ENCODE measurements at places on chromosomes 4 and X.

- DNase-seq: no peak
These were observed 18.6 kb downstream of the ITGB1BP2 start for GRCh38 chrX:71320126-71320525.

DNA sequence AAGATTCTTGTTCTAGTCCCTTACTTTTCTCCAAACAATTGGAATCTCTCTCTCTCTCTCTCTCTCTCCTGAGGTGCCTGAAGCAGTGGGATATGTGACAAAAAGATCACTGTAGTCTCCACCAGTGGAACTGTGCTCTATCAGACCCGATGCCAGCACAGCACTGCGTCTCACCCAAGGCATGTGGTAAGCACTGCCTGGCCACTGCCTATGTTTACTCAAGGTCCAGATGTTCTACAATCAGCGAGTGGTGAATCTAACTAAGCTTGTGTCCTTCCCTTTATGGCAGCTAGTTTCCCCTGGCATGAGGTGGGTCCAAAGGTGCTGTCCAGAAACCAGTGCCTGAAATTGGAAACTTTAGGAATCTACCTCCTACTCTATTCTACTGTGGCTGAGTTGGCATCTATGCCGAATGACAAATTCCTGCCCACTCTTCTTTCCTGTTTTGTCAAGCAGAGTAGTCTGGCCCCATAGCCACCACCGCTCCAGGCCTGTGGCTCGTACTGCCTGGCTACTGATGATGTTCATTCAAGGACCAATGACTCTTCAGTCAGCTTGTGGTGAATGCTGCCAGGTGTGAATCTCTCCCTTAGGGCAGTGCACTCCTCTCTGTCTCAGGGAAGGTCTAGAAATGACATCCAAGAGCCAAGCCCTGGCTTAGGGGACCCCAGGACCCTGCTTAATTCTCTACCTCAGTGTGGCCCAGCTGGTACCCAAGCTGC is 416.5 kb downstream of the TEX13C start:
- DNase-seq: no peak

DNA sequence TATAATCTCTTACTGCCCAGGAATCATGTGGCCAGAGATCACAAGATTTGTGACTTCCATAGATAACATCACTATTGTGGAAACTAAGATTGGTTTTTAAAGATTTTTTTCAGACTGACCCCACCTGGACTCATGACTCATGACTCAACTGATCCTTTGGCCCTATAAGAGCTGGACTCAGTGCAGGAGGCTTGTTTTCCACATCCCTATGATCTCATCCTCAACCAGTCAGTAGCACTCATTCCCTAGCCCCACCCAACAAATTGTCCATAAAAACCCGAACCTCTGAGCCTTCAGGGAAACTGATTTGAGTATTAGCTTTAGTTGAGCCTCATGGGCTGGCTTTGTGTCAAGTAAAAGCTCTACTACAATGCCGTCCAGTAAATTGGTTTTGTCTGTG is 7.9 kb upstream of the NOCT start:
- DNase-seq: no peak

DNA sequence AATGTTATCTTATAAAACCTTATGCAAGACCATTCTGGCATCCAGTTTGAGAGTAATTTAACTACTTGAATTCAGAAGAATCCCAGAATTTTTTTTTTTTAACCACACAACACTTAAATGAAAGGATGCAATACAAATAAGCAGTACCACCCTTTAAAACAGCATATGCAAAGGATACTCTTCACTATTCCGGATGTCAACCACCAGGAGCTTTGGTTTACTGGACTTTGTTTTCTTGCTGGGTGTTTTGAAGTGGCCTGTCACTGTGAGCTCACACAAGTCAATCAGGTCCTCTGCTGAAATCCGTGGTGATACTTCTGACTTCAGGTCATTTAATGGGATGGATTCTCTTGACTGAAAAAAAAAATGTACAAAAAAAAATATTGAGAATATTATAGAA is 200.0 kb downstream of the TBCK start:
- no peak for DNase-seq

- no peak for DNase-seq
These were observed 15.6 kb upstream of the ASMTL start for GRCh38 chrX:1468250-1468772.

- no peak for DNase-seq
These were observed 555 bp downstream of the CFI start for GRCh38 chr4:109801099-109801789.

- DNase-seq: peak; percentile 79
These were observed 197.4 kb downstream of the PTTG2 start for GRCh38 chr4:38157592-38157991.

DNA sequence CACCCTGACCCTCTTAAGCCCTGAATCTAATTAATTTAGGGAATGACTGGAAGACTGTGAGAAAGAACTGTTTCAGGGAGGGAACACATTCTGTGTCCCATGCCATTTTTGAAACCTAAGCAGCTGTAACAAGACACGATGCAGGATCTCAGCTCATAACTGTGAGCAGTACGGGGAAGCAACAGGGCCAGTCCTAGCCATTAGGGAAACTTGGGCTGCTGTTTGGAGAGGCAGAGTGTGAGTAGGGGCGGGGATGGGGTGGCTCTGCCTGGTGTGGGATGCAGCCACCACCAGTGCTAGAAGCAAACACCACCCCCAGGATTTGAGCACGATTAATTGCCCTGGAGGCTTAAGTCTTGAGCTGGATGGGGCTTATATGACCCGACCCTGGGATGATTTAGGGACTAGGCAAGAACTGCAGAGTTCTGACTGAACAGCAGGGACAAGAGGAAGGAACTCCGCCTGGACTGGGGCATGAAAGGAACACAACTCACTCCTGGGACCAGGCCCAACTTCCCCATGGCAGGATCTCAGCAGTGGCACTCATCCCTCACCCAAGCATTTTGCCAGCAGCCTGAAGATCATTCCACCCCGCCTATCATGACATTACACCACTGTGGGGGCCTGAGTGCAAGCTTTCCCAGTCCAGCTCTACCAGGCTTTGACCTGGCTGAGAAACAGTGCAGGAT is 43.1 kb downstream of the ATRX start:
- DNase-seq: no peak

GRCh38 chr4:82661181-82661992 is 99.6 kb upstream of the TMEM150C start:
- no peak for DNase-seq

- DNase-seq: no peak
These were observed 1.2 kb upstream of the N4BP2 start for GRCh38 chr4:40055511-40055862.

DNA sequence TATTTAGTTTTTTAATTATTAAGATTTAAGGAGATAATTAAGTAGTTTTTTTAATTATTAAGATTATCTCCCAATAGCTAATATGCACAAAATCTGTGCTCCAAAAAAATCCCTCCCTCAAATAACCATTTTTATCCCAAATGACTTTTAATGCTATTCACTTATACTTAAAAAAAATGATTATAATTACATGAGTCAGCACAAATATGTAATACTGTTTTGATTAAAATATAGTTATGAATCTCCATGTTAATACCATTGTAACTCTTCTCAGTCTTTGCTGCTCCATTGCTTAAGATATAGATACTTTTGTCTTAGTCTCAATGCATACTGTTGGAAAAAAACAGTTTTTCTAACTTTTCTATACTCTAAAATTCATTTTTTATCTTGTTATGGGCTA is 1121.1 kb upstream of the ADGRL3 start:
- no peak for DNase-seq

DNA sequence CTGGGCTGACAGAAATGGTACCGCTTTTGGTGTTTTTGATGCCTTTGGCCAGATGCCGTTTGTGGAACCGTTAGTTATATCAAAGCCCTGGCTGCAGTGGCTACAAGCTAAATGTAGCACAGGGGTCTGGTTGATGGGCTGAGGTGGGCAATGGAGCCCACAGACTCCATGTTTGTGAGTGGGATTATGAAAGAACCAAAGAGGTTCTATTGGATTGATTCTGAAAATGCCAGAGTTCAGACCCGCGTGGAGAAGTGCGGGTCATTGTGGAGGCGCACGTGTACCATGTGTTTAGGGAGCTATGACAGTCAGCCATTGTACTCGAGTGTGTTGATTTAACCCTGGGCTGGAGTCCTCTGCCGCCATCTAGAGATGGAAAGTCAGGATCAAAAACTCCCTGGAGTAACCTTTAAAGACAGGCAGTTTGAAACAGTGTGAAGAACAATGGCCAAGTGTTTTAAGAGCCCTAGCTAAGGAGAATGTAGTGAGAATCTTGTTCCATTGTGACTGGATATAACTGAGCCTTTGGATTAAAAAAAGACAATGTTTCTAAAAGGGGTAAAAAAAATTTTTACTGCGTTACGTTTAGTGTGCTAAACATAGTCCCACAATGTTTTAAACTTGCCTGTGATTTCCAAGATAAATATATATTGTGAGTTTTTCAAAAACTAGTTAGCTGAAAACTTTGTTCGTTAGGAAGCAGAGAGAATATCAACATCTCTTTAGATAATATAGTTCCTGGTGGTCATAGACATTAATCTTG is 12.7 kb downstream of the ART3 start:
- peak; percentile 71 for DNase-seq

GRCh38 chrX:133709501-133709900 is 275.9 kb downstream of the GPC3 start:
- DNase-seq: no peak

- DNase-seq: no peak
These were observed 79.2 kb downstream of the F11 start for GRCh38 chr4:186345184-186345583.

DNA sequence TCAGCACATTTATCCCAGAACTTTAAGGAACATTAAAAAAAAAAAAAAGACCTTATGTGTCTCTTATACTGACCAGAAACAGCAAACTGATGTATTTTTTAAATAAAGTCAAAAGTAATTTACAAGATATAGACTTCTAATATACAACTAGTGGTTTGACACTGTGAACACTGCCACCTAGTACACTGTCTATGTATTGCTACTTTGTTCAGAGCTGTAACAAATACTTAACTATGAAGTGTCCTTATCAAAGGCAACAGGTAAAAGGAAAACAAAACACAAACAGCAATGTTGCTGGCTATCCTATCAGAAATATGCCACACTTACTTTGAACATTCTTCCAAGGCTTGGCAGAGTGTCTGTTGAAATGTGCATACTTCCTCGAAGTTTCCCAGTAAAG is 60.4 kb downstream of the CD40LG start:
- no peak for DNase-seq

DNA sequence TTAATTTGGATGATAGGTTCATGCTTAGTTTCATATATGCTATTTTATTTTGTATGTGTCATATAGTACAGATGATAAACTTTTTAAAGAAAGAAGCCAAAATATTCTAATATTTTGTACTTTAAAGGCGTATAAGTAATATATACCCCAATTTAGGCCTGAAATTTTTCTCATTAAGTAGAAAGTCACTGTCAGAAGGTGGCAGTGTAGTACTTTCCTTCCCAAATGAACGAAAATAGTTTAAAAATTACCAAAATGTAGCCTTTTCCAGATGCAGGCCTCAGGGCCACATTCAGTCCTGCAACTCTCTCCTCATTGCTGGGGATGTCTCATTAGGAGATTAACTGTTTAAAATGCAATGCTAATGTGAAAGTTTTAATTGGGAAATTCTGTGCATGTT is 1263.6 kb downstream of the C4orf33 start:
- DNase-seq: no peak

DNA sequence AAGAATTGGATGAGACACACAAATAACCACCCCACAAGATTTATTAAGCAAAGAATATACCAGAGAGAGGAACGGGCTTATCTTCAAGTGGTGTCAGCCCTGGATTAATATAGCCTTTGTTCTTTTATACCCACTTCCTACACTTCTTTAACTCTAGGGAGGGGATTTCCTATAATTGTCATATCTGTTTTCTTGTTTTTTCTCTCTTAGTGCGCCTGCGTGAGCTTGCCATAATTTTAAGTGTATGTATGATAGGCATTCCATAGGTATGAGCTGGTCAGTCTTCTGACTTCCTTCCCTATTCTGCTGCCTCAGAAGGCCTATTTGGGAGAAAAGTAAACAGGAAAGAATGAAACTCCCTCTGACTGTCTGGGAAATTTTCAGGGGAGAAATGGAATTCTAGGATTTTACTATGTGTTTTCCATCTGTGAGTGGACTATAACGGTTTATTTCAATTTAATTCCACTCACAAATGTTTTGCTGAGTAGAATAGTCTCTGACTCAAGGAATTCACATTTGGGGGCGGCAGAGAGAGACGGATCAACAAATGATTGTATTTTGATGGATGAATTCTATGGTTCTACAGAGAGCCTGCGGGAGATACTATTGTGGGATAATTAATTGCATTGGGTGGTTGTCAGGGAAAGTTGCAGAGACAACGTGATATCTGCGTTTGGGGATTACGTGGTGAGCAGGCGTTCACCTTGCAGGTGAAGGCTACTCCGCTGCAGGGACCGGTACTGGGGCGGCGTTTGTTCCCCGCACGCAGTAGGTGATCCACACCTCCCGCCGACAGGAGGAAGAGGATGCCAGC is 626 bp upstream of the CEP135 start:
- DNase-seq: peak; percentile 29

DNA sequence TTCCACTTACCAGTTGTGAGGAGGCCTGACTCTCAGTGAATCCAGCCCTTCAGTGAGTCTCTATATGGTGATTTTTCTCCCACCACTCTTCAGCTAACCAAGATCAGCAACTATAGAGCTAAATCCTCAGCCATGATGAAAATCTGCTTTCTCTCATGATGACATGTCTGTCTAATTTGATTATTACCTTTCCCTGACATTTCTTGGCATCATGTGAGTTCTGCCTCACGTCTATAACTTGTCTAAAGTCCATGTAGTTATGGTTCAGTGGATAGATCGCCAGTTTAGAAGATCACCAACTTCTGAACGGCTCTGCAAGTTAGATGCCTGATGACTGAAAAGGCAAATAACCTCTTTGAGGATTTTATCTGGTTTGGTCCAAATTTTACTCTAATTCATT is 14.9 kb upstream of the DCAF8L1 start:
- DNase-seq: no peak

GRCh38 chrX:97398030-97398551 is 514.4 kb downstream of the RPA4 start:
- DNase-seq: no peak

- DNase-seq: no peak
These were observed 4.4 kb downstream of the UNC5C start for GRCh38 chr4:95544113-95545103.
